ENCODE measurements at places on chromosomes 4 and X. TPM values are rescaled to one million over a fixed set of nuclear protein-coding genes. Genes with fewer than 3 reads are reported as not detected.

Gene MBNL3
- total RNA-seq = 21.2 TPM

- no peak for DNase-seq
Observed at GRCh38 chr4:188444500-188444899, 305.3 kb downstream of the TRIML1 start.

Gene SSX4
- not detected for total RNA-seq

Gene MAMLD1
- total RNA-seq = 3.9 TPM

Gene TMEM31
- total RNA-seq = not detected

- no peak for DNase-seq
Observed at GRCh38 chr4:14768449-14768848, 233.8 kb upstream of the CPEB2 start.

DNA sequence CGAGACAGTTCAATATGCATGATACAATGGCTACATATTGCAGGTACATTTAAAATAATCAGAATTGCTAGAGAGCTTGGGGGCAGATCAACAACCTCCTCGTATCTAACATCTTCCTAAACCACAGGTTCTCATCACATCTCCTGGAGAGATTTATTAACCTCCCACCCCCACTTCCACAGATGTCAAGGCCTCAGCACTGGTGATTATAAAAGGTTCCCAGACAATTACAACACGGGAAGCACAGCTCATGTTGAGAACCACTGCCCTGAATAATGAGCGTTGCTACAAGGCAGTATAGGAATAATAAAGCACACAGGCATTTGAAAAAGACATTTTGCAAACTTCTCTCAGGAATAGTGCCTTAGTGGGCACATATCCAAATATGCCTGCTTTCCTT lies 42.8 kb downstream of the ELOVL6 start:
- no peak for DNase-seq

GRCh38 chrX:106931831-106932491 lies 11.8 kb downstream of the CLDN2 start:
- DNase-seq = no peak

GRCh38 chr4:127149086-127149485 lies 483.7 kb upstream of the INTU start:
- DNase-seq = no peak

DNA sequence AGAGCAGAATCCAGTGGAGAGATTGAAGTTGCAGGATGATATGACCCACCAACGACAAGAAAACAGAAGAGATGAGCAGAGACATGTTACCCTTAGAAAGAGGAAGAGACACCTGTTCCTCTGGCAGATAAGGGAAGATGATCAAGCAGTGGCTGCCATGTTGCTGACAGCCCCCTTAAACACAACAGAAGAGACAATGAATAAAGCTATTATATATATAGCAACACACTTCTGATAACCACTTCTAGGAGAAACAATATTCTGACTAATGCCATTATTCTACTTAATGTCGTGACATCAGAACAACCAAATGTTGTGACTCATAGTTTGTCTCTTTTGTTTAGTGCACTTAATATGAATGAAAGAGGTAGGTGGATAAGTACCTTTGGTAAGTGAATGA lies 44.9 kb downstream of the SH3RF1 start:
- no peak for DNase-seq

DNA sequence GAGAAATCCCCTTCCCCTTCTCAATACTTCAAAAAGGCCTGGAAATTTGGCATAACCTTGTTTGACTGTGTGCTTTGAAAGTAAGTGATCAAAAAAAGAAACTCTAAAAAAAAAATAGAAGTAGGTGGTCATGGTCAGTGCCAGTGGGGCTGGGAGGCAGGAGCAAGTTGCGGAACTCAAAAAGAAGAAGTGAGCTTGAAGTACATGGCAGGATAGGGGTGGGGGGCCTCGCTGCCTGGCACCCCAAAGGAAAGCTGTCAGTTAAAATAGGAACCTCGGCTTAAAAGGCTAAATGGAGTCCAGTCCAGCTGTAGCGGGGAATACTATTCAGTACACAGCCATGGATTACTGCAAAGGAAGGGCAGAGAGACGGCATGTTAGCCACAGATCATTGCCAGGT lies 12.2 kb upstream of the NKRF start:
- peak; percentile 61 for DNase-seq

Gene ERCC6L
- not detected for total RNA-seq

GRCh38 chr4:86481440-86481839 lies 112.7 kb upstream of the PTPN13 start:
- no peak for DNase-seq

DNA sequence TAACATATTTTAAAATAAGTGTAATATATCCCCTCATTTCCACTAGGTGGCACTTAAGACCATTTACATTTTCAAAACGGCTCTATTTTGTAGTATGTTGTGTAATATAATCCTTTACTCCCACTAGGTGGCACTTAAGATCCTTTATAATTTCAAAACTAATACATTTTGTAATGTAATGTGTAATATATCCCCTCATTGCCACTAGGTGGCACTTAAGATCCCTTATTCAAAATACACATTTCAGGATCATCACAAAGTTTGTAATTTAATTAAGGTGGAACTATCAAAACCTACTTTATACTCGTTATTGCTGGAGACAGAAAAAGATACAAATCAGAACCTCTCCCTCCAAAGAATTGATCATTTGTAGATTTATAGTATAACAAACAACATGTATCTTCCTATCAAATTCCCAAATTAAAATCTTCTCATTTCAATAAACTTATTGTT lies 132.5 kb downstream of the ARHGAP6 start:
- no peak for DNase-seq

DNA sequence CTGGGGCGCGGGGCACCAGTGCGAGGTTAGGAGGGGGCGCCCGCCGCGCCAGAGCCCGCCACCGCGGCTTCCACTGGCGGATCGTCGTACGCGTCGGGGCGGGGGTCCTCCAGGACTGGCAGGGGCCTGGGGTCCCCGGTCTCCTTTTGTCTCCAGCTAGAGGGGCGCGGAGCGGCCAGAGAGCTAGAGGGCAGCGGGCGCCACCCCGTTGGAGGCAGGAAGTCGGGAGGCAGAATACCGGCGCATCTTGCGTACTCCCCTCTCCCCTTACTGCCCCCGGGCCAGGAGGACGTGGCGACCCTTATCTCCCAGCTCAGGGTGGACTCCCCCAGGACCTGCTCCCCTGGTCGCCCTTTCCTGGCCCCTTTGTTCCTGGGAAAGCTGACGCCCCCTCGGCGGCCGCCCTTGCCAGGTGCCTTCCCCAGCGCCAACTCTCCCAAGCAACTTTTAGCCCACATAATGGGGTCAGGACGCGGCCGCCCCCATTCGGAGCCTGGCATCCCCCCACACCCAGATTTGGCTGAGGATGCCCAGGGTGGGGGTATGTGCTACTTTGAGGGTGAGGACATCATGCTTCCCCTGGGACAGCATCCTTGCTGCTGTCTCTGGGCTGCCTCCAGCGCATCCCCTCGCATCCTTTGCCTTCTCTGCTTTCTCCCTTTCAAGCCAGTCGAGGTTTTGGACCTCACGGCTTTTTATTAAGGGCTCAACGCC lies 933 bp downstream of the CNKSR2 start:
- DNase-seq = peak; percentile 70

All from upper lobe of left lung (tissue), 6 donors.